ENCODE measurements at places on chromosomes 4 and X.
A peak's percentile ranks its signal among the peaks of the same experiment; 100 is the strongest.

- DNase-seq: peak; percentile 64
These were observed 21.9 kb downstream of the ARMCX6 start for GRCh38 chrX:101595739-101596419.

- no peak for DNase-seq
These were observed 55.3 kb downstream of the JADE3 start for GRCh38 chrX:46967547-46967946.

- no peak for DNase-seq
These were observed 84.6 kb downstream of the RELL1 start for GRCh38 chr4:37601531-37601930.

DNA sequence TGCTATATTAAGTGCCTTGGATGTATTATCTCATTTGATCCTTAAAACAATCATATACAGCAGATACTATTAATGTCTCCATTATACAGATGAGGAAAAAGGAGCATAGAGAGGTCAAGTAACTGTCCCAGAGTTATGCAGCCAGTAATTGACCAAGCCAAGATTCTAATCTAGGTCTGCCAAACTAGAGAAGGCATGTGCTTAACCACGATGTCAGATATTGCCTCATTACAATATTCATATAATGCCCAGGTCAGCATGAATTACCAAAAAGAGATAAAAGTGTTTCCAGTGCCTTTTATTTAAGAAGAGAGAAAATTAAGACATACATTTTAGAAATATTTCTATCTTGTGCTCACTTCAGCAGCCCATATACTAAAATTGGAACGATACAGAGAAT, 7.1 kb downstream of the ARHGEF6 start:
- DNase-seq: no peak

GRCh38 chr4:81256059-81256970, 41.3 kb upstream of the PRKG2 start:
- DNase-seq: no peak

DNA sequence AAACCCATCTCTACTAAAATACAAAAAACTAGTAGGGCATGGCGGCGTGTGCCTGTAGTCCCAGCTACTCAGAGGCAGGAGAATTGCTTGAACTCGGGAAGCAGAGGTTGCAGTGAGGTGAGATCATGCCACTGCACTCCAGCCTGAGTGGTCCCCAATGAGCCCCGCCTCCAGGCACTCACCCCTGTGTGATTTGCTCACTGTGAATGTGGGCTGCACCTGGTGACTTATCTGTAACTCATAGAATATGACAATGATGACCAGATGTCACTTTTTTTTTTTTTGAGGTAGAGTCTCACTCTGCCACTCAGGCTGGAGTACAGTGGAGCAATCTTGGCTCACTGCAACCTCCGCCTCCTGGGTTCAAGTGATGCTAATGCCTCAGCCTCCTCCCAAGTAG, 49.0 kb upstream of the HOPX start:
- no peak for DNase-seq

GRCh38 chr4:74056114-74056857, 17.8 kb upstream of the CXCL3 start:
- DNase-seq: no peak

Data from CD4-positive, alpha-beta T cell treated with Interleukin-12 subunit alpha and Interleukin-12 subunit beta, for 1 hour (primary cell).